T47D (cell line): ENCODE measurements at places on chromosomes 3 and 15.

DNA sequence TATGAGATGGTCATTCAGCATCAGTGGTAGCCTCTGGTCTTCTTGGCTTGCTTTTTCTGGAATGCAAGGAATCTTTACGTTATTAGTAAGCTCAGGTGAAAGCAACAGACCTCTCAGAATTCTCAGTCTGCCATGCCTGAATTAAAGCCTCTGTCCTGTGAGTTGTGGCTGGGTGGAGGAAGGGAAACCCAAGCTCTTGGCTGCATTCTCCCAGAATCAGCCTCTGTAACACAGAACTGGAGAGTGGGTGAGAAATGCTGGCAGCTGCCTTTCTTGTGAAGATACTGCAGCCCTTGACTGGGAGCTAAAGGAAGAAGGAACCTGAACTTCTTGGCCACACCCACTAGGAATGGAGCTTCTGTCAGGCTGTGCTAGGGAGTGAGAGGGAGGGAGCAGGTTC, 505.8 kb downstream of the EPHA3 start:
- DNase-seq = peak; percentile 2

DNA sequence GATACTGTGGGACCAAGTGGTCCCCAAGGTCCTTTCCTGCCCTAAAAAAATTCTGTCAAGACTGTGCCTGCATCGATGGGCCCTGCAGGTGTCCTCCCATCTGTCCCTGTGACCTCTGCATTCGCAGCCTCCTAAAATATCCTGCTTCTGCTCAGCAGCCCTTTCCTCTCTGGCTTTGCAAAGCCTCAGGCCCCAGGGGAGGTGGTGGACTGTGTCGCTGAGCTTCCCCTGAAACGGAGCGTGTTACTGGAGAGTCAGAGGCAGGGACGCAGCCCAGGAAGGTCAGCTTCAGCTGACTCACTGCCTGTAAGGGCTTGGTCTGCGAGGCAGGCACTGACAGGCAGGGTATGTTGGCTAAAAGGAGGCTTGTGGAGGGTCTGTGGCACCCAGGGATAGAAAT, 110.0 kb downstream of the RAB11A start:
- DNase-seq = no peak

DNA sequence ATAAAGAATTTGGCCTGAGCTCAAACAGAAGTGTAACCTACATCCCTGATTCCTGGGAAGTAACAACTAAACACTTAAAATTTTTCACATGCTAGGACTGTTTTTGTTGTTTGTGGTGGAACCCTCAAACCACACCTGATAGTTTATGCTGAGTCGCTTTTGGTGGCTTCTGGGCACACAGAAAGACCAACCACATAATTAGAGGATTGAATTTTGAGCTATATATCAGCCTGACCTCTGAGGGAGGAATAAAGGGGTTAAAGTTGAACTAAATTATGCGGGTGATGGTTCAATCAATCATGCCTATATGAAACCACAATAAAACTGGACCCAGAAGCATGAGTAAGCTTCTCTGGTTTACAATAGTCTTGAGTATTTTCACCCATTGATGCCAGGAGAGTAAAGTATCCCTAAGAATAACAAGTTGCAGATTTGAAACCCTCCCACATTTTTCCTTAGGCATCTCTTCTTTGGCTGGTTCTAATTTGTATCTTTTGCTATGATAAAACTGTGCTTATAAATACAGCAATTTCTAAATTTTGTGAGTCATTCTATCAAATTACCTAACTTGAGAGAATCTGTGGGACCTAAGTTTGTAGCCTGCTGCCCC, 1304.5 kb upstream of the GBE1 start:
- DNase-seq = no peak

DNA sequence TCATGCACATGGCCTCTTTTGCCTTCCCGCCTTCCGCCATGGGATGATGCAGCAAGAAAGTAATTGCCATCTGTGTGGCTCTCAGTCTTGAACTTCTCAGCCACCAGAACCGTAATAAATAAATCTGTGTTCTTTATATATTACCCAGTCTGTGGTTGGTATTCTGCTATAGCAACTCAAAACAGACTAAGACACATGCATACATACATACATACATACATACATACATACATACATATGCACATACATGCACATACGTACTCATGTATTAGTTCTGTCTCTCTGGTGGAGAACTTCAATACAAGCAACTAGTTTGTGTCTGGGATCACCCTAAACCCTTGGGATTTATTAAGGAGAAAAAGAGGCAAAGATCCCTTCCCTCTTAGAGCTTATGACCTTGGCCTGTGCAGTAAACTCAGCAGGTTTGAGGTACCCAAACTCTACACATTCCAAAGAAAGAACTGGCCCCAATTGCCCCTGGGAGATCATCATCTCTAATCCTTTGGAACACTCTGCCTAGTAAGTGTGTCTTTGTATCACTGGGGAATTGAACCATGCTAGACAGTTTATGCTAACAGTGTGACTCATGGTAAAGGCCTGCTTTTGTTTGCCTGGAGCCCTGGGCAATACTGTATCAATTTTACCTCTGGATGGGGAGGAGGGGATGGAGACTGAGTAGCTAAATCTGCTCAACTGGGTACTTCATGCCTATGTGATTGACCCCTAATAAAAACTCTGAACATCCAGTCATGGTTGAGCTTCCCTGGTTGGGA, 115.6 kb upstream of the LMCD1 start:
- no peak for DNase-seq

DNA sequence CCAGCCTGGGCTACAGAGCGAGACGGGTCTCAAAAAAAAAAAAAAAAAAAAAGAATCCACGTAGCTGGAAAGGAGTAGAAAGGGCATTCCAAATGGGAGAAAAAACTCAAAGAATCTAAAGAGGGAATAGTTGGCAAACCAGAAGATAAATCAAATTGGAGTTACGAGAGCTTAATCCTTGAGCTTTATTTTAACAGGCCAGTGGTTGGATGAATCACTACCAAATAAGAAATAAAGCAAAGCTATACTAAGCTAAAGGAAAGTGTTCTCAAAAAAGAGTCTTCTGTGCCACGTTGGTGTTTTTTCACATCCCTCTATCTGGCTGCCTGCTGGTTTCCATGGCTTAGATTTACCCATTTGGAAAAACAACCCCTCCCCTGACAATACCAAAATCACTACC, 14.0 kb downstream of the VGLL4 start:
- no peak for DNase-seq

GRCh38 chr3:45597171-45597570, 2.6 kb downstream of the LIMD1 start:
- no peak for DNase-seq

GRCh38 chr3:22542311-22542710, 660.8 kb upstream of the UBE2E2 start:
- no peak for DNase-seq

DNA sequence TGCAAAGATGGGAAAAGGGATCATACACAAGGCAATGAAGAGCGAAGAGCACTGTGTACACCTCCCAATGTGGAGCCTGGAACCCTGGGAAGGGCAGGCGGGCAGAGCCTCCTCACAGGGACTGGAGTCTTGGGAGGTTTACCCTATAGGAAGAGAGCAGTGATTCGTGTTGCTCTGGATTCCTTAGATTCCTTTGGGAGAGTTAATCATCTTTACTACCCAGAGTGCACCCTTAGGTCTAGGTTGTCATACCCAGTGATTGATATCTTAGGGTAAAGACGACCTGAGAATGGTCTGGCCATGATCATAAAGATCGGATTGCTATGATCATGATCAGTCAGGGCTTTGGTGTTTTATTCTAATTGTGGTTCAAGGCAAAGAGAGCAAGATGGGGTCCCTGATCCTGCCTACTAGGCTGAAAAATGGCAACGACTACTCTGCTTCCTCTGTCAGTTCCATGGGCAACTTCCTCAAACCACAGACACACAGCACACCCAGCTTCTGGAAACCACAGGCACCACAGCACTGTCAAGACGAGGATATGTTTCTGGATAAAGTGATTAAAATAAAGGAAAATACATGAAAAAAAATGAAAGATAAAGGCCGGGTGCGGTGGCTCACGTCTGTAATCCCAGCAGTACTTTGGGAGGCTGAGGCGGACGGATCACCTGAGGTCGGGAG, 20.4 kb upstream of the MAP6D1 start:
- peak; percentile 100 for DNase-seq

DNA sequence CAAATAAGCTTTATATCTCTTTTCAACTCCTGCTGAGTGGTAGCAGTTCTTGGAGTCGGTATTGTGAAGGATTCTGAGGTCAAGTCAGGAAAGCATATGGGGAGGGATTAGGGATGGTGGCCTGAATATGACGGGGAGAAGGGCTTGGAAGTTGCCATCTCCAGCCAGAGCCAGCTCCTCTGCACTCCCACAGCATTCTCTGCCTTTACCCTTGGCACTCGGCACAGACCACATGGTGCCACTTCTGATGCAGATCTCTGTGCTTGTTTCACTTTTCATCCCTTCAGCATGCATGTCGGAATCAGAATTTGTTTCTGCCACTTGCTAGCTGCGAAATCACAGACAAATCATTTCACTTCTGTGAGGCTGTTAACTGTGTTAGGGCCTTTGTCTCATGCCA, 52.5 kb downstream of the RAB11A start:
- no peak for DNase-seq

DNA sequence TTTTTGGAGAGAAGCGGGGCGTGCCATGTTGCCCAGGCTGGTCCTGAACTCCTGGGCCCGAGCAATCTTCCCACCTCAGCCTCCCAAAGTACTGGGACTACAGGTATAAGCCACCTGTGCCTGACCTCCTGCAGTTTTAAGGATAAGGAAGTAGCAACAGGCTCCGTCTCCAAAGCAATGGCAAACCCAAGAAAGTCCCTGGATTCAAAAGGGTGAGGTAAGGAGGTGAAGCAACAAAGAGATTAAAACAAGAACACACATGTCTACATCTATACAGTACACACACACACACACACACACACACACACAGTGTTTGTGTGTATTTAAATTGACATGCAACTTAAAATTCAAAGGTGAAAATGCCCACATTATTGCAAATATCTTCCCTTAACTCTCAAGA, 58.9 kb downstream of the ABCC5 start:
- no peak for DNase-seq

DNA sequence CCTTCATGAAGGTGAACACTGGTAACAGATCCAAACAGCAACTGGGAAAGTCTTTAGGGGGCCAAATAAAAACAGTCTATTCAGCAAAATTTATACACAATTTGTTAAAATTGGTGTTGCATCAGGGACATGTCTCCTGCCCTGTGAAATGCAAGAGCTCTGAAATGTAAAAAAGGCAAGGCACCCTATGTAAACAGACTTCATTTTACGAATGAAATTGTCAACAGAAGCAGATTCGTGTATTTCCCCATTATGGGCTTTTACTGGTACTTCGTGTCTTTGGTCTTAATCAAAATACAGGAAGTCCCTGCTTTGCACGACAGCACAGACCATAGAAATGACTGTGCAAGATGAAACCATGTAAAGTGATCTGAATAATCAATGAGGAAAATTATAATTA, 127.3 kb upstream of the THBS1 start:
- DNase-seq = no peak

DNA sequence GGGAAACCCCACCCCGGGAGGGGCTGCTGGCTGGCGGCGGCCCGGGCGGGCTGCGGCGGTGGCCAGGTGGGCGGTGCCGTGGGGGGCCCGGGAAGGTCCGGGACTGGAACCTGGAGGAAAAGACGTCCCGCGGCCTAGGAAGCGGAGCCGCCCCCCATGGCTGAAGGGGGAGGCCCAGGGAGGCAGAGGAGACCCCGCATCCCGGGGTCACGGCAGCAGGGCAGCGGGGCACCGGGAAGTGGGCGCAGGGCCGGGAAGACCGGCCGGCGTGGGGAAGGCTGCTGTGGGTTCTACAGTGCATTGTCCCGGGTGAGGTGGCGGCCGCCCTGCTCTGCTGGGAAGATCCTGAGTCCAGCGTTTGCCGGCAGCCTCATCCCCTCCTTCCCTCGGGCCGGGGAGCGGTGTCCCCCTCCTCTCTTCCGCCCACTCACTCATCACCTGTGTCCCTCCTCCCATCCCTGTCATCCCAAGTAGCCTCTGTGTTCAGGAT, 525 bp upstream of the FSTL1 start:
- no peak for DNase-seq

DNA sequence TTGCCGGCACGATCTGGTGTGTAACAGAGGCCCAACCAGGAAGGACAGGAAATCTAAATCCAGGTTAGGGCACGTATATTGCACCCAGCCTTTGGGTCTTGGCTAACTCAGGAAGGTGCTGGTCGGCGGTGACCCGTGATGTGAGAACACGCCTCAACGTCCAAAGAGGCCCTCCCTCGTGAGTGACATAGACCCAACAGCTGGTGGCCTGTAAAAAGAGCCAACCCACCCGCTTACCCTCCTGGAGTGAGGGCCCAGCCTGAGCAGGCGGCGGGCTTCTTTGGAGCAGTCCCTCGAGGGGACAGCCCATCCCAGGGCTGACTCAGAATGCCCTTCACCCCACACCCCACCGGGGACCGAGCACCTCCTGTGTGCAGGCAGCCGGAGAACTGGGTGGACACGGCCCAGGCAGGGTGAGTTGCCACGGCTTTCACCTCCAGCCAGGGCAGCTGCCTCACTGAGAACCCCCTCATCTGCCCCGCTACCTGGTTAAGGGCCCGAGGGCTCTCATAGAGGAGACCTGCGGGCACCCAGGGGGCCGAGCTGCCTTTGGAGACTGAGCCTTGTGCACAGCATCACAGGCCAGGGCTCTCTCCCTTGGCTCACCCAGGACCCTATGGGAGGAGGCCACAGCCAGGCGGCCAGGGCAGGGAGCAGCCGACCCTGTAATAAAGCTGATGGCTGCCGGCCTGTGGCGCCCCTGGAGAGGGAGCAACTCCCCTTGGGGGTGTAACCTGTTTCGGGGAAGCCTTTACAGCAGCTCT, 41.8 kb downstream of the ZNF710 start:
- DNase-seq = no peak

- DNase-seq = no peak
Measured at GRCh38 chr3:54065140-54065539, 57.2 kb upstream of the CACNA2D3 start.

DNA sequence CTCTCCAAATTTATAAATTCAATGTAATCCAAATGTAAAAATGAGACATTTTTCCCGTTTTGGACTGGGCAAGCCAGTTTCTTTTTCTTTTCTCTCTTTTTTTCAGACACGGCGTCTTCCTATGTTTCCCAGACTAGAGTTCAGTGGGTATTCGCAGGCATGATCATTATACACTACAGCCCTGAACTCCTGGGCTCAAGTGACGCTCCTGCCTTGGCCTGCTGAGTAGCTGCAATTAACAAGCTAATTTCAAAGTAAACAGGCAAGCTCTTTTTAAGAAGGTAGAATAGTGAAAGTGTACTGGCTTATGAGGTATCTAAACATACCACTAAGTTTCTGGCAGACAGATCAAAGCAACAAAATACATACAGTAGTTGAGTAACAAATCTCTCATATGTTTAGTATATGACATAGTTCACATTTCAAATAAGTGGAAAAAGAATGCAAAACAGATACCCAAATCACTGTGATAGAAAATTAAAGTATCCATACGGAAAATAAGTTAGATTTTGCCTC, 13.5 kb downstream of the HIGD1A start:
- DNase-seq = no peak

- DNase-seq = no peak
Measured at GRCh38 chr15:27937851-27938250, 161.3 kb downstream of the OCA2 start.

DNA sequence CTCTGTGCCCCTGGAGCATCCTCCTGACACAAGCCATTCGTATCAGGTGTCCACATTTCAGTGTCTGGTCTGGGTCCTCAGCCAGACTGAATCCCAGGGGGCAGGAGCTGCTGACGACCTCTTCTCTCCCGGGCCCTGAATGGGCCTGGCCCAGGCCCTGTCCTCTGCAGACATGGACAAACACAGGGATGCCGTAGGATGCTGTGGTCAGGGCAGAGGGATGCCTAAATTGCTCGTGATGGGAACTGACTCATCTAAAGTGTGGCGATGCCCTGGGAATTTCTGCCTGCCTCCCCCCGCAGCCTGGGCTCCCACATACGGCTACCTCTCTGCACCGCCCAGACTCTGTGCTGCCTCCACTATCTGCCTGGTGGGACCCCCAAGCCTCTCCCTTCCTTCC, 58.5 kb upstream of the CTSH start:
- no peak for DNase-seq
